ENCODE measurements at places on chromosomes 16 and 17.

- DNase-seq, result no peak
Observed at GRCh38 chr16:12214509-12214908, 238.0 kb downstream of the SNX29 start.

GRCh38 chr16:75088934-75089333 is 27.6 kb downstream of the LDHD start:
- DNase-seq, result no peak

- DNase-seq, result no peak
Observed at GRCh38 chr17:53626286-53626685, 196.4 kb upstream of the KIF2B start.

DNA sequence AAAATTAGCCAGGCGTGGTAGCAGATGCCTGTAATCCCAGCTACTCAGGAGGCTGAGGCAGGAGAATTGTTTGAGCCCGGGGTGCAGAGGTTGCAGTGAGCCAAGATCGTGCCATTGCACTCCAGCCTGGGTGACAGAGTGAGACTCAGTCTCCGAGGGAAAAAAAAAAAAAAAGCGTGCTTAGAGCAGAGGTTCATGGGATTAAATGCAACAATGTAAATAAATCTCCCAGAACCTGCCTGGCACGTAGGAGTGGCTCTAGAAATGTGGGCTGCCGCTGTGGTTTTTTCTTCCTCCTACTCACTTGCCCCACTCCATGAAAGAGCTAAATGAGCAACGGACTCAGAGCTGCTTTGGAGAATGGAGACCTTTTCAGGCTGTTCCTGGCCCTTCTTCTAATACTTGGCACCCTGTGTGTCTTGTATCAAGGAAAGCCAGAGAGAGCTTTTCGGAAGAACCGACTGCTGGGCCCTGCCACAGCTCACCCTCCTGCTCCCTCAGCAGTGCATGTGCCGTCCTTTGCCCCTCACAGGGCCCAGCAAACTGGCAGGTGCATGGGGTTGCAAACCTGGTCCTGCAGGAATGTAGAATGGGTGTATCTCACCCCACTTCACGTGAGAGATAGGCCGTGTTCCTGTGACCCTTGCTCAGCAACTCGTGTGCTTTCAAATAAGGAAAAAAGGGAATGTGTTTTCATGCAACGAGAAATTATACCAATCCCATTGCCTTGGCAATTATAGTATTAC is 52.0 kb downstream of the LDHD start:
- no peak for DNase-seq

GRCh38 chr17:76271669-76272540 is 6.8 kb downstream of the UBALD2 start:
- DNase-seq, result no peak

GRCh38 chr16:3170440-3171180 is 17.4 kb upstream of the OR1F1 start:
- no peak for DNase-seq

GRCh38 chr16:5951486-5951885 is 853.9 kb upstream of the EEF2KMT start:
- DNase-seq, result no peak

GRCh38 chr16:69930117-69930776 is 20.9 kb upstream of the CLEC18A start:
- peak; percentile 56 for DNase-seq

DNA sequence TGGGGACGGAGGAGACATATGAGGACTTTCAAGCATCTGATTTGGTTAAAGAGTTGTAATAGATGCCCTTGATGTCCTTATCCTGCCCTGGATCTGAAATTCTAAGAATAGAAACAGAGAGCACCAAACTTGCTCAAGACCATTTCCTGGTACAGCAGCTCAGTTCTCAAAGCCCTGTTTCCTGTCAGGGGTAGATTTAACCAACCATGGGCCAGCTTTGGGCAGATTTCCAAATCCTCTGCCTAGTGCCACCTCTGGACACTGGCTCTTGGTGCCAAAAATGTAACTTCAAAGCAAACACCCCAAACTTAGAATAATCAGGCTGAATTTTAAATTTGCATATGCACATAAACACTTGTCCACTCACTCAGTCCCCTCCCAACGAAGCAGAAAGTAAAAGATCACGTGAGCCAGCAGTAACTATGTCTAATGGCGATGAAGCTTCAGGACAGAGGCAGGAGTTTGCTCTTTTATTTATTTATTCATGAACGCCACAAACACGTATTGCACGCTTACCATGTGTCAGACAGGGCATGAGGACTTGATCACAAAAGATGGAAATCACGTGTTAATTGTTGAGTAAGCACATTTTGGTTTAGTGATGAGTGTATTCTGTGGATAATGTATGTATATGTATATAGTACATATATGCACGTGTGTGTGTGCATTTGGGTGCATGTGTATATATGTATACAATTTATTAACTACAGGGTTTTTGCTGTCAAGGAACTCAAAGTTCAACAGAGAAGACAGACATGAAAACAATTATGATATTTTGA is 23.1 kb upstream of the SDK2 start:
- DNase-seq, result no peak

DNA sequence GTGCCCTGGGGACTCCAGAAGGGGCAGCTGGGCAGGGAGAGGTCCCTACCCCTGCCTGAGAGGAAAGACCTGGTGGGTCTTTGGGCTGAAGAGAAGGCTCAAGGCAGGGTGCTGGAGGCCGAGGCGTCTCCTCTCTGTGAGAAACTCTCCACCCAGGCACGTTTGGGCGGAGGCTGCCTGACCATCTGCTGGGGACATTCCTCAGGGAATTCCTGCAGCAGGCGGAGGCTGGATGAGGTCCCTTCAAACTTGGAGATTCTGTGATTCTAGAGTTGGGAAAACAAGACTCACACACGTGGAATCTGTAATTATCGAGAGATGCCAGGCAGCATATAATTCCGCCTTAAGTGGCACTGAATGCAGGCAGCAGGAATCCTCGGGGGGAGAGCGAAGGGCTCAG is 21.1 kb upstream of the PHF12 start:
- no peak for DNase-seq

DNA sequence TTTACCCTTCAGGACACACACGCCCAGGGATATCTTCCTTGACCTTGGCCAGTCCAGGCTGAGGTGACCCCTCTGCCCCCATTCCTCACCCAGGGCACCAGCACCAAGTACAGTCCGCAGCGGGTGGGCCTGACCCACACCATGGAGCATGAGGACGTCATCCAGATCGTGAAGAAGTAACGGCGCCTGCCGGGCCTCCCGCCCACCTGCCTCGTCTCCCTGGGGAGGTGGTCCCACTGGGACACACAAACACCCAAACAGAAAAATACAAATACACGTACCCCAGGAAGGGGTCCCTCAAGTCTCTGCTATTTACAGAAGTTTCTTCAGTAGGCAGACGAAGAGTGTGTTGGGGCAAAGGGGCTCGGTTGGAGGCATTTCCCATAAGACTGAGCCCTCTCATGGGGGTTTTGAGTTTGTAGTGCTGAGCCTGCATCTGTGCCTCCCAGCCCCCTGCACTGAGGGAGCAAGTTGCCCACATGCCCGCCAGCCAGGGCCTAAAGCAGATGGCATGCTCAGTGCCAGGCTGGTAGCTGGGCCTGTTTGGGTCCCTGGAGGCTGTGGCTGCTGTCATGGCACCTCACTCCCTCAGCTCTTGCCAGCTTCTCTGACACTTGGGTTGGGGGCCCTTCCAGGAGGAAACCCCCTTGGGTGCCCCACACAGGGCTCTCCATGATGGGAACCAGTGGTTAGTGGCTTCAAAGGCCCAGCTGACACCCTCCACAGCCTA is 1.3 kb upstream of the MYO15A start:
- DNase-seq, result no peak

- no peak for DNase-seq
Observed at GRCh38 chr17:7684851-7685532, 2.3 kb downstream of the TP53 start.

DNA sequence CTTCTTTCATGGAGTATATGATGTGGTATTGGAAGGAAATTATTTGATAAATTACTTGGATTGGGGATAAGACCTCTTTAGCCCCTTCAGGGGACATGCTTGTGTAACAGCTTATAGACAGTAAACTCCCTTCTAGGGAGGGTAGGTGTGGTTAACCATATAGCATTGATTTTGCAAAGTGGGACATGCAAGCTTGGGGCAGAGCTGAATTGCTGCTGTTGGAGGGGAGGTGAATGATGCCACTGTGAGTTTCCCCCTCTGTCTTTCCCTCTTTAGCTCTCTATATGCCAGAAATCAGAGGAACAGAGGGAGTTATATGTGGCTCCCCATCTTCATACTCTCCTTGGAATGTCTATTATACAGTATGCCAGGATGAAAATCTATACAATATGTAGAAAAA is 54.7 kb downstream of the WSCD1 start:
- no peak for DNase-seq

DNA sequence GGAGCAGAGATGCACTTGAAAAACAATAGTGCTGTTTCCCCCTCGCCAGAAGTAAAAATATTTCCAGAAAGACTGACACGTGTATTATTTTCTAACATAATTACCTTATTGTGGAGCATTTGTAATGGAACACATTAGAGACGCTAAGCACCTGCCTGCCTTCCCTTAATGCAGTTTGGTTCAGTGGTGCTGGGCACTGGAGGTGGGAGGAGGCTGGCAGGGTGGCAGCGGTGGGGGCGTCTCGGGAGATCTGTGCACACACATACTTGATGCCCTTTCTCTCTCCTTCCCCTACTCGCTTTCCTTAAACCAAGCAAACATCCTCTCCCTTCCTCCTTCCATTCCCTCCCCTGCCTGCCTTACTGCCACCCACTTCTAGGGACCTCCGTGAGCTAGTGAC is 156.6 kb upstream of the SDK2 start:
- no peak for DNase-seq

GRCh38 chr17:65586899-65587298 is 25.5 kb upstream of the AXIN2 start:
- no peak for DNase-seq

GRCh38 chr17:64309710-64310109 is 46.6 kb upstream of the TEX2 start:
- DNase-seq, result no peak

DNA sequence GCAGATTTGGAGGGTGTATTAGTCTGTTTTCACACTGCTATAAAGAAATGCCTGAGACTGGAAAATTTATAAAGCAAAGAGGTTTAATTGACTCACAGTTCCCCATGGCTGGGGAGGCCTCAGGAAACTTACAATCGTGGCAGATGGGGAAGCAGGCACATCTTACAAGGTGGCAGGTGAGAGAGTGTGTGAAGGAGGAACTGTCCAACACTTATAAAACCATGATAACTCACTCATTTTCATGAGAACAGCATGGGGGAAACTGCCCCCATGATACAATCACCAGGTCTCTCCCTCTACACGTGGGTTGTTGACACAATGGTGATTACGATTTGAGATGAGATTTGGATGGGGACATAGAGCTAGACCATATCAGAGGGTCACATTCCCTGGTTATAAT is 195.6 kb downstream of the RGS9 start:
- DNase-seq, result no peak

- no peak for DNase-seq
Observed at GRCh38 chr17:19610879-19611278, 37.7 kb upstream of the ALDH3A2 start.

GRCh38 chr17:75695141-75695829 is 26.0 kb upstream of the ITGB4 start:
- no peak for DNase-seq

DNA sequence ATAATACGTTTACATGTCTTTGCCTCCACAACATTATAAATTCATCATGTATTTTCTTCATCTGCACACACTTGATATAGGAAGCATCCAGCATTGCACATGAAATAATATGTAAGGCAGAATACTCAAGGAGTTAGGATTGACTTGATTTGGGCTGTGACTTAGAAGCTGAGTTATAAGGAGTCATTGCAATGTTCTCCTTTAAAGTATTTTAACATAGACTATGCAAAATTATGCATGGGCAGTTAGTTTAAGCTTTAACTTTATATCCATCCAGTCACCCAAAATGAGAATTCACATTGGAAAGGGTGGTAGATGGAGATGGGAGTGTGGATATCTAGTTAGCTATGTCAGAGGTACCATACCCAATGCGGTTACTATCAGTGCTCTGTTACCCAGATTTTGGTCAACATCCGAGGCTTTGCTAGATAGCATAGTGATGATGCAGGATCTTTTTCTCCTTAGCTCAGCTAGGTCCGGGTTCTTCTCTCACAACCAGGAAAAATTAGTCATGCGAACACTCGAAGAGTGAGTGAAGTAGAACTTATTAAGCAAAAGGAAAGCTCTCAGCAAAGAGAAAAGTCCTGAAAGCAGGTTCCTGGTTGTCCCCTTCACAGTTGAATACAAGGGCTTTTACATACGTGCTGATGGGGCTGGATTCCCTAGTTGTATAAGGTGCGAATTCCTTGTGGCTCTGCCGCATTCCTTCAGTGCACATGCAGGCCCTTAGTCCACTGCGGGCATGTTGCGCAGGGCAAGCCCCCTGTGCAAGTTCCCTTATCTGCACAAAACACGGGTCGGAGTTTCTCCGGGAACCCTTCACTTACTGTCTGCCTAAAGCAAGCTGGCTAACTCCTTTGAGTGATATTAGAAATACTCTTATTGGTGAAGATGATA is 73.1 kb upstream of the FAM20A start:
- no peak for DNase-seq

GRCh38 chr16:27400751-27401620 is 988 bp upstream of the IL21R start:
- DNase-seq, result no peak

DNA sequence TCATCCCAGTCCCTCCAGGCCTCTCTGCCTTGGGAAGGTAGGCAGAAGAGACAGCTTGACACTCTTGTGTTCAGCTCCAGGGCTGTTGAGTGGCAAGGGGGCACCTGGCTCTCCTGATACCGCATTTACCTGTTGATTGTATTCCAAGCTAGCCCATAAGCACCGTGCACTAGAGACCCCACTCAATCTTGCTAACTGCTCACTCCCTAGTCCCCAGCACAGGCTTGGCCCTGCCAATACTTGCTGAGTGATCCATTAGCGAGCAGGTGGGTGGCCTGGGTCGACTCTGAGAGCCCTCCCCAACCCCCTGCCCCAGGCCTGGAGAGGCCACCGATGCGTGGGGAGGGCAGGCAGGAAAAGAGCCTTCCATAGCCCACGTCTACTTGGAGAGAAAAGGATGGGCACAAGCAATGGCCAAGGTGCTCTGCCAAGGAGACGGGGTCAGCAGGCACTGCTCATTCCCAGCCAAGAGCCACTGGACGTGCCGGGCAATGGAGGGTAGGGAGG is 29.5 kb downstream of the FA2H start:
- DNase-seq, result no peak

DNA sequence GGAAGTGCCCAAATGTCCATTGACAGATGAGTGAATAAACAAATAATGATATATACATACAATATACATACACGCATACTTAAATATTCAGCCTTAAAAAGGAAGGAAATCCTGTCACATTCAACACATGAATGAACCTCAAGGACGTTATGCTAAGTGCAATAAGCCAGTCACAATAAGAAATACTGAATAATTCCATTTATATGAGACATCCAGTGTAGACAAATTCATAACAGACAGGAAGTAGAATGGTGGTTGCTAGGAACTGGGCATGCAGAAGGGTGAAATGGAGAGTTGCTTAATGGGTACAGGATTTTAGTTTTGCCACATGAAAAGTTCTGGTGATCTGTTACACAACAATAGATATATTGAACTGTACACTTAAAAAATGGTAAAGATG is 8.8 kb upstream of the ITGB4 start:
- no peak for DNase-seq

- no peak for DNase-seq
Observed at GRCh38 chr16:54373534-54374520, 87.2 kb upstream of the IRX3 start.

Data from nephron progenitor cell (in vitro differentiated cells).